AG10803 (cell line): ENCODE measurements at places on chromosomes 1 and 21.

- DNase-seq = no peak
Measured at GRCh38 chr21:46069166-46069565, 28.7 kb upstream of the COL6A2 start.

GRCh38 chr1:96934282-96934681, 212.7 kb downstream of the PTBP2 start:
- DNase-seq = no peak

DNA sequence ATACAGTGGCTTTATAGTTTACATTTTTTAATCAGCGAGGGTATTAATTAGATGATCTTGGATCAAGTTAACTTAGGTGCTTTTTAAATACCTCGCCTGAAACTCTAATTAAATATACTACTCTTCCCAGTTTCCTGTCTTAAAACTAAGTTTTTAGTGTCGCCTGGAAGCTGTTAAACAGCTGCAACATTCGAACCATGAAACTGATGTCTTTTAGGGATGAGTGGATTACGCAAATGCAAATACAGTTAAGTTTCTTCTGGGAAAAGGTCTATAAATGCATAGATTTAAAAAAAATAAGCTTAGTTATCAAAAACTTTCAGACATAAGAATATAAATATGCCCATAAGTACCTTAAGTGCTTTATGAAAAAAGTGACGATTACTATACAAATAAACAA, 228.3 kb downstream of the PTPRC start:
- DNase-seq = no peak

- DNase-seq = peak; percentile 43
Measured at GRCh38 chr21:31132574-31133242, 94.4 kb upstream of the KRTAP19-8 start.

GRCh38 chr21:37367703-37368540, 1.3 kb downstream of the DYRK1A start:
- DNase-seq = peak; percentile 50

- DNase-seq = peak; percentile 18
Measured at GRCh38 chr1:157404063-157404501, 148.2 kb downstream of the FCRL5 start.

GRCh38 chr1:246338098-246338497, 169.0 kb downstream of the SMYD3 start:
- no peak for DNase-seq

GRCh38 chr1:118249641-118250040, 64.6 kb upstream of the SPAG17 start:
- no peak for DNase-seq

- peak; percentile 30 for DNase-seq
Measured at GRCh38 chr21:39612233-39613040, at the start of gene B3GALT5. B3GALT5 (plus strand) TSS chr21:39612940; CDS start chr21:39660560, 47,620 bp downstream.

DNA sequence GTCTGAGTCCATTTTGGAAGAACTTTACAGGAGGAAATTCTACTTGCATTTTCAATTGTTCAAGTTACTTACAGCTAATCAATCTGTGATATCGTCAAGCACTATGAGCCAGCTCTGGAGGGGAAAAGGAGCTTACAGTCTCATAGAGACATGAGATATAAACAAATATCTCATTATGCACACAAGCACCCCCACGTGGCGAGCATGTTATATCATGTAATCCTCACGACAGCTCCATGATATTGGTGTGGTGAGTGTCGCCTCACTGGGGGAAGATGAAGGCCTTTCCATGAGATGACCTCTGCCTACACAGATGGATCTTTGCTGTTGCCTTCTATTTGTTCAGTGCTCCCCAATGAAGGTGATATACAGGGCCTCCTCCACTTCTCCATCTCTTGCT, 34.6 kb downstream of the TNR start:
- DNase-seq = no peak

DNA sequence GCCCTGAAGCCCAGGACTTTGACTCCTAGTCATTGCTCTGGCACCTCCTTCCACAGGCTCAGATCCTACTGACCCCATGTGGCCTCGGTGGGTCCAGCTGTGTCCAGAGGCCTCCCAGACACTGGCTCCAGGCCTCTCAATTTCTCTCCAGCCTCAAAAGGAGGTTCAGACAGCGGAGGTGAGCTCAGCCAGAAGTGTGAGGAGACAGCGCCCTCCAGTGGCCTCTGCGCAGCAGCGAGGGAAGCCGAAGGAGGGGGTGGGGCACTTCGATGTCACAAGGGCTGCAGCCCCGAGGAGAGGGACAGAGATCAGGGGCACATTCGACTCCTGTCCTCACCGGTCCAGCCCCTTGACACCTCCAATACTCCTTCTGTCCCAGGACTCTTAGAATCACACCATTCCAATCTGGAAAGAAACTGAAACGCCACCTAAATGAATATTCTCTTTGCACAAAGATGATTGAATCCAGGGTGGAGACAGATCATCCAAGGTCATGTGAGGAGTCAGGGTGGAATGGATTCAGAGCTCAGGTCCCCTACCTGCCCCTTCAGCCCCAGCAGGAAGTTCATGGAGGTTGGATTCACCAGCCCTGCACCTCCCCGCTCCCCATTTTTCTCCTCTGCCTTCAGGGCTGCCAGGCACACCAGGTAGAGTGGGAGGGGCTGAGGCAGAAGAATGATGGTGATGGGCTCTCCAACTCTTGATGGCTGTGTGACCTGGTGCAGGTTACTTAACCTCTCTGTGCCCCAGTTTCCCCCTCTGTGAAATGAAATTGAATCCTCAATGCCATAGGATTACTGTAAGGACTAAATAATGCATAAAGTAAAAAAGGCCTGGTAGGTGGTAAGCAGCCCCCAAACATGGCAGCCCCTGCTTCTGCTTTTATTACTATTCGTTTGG, 34.8 kb upstream of the ZBTB40 start:
- DNase-seq = peak; percentile 68

DNA sequence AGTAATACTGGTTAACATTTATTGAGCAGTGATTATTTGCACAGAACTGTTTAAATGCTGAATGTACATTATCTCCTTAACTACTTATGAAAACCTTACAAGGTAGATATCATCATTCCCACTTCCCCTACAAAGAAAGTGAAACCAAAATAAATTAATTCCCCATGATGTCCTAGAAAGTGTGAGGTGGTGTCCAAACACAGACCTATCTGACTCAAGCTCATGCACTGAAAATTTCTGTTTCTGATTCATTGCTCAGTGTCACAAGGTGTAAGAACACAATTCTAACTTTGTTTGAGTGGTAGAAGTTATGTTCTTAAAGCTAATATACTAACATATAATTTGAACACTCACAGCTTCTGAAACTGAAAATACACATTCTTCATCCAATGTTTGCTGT, 178.7 kb downstream of the MRPL39 start:
- no peak for DNase-seq

GRCh38 chr1:92587445-92587844, 100.7 kb upstream of the GFI1 start:
- no peak for DNase-seq

DNA sequence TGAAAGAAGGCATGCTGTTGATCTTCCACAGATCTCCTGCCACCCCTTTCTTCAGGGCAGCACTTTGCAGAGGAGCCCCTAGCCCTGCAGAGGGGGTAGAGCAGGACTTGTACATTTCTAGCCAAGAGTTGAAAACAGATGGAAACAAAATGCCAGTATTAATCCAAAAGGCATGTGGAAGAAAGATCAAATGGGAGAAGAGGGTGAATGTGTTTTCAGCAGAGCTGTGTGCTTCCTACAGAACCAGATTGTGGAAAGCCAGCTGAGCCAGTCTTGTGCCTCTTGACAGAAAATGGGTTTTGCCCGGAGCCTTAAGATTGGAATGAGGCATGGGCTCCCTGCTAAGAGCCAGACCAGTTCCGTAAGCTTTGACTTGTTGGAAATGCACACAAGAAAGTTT, 105.2 kb upstream of the TSPAN2 start:
- DNase-seq = peak; percentile 33

GRCh38 chr1:244010191-244010590, 40.9 kb upstream of the ZBTB18 start:
- no peak for DNase-seq

- DNase-seq = no peak
Measured at GRCh38 chr1:7777591-7777990, 6.5 kb downstream of the VAMP3 start.

DNA sequence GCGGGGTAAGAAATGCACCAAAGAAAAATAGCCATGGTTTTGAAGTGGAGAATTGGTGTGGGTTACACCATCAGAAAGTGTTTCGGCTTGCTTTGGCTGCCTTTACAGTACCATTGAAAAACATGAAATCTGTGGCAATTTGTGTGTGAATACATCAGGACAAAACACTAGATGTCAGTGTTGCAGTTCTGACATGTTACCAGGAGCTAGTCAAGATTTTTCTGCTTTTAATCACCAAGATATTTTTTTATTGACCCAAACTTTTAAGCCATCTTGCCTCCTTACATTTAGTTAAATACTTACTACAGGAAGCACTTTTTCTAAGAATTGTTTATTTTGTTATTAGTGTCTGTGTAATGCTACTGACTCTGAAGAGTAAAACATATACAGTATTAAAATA, 14.3 kb downstream of the RRP15 start:
- DNase-seq = peak; percentile 69

DNA sequence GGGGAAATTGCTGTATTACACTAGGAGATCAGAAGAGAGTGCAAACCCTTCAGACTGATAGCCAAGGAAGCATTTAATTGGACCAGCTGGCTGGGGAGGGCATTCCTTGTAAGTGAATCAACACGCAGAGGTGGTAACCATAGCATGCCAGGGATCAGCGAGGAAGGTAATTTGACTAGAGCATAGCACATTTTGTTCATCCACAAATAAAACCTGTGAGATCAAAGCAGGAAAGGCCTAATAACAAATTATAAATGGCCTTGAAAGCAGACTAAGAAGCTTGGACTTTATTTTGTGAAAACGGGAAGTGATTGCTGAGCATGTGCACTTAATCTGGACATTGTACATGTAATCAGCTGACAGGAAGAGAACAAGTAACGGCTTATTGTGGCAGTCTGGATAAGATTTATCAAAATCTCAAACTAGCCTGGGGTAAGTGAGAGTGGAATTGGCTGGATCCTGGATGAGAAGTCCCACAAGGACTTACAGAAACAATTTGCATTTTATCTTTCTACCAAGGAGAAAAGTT, 11.7 kb upstream of the CD55 start:
- DNase-seq = peak; percentile 73

DNA sequence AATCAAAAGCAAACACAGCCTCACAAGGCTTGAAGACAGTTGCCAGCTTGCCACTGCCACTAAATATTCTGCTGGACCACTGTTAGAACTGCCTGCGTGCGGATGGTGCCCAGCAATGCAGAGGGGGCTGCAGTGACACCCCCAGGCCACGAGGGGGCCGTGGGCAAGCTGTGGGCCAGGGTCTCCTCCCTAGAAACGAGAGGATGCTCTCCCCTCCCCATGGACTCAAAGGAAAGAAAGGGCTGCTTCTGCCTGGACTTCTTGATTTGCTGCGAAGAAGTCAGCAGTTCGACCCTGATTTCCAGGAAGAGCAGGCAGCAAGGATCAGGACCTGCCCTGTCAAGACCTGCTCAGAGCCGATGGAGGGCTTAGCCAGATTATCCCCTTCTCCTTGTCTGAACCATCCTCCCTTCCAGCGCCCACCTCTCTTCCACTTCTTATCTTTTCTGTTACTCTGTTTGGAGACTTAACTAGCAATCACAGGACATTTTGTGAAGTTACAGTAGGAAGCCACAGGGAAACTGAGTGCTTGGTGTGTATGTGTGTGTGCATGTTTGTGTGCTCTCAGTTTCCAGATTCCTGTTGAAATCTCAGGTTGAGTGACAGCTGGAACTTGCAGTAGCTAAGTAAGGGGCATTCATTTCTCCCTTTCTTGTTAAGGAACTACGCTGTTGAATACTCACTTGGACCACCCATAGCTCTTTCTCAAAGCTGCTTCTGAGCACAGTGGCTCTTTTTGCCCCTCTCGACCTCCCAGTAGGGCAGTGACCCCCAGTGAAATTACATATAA, 2.7 kb downstream of the MAN1C1 start:
- no peak for DNase-seq

GRCh38 chr1:18913065-18913835, 10.9 kb upstream of the ALDH4A1 start:
- peak; percentile 78 for DNase-seq

GRCh38 chr1:218658899-218659298, 313.8 kb downstream of the TGFB2 start:
- peak; percentile 46 for DNase-seq

DNA sequence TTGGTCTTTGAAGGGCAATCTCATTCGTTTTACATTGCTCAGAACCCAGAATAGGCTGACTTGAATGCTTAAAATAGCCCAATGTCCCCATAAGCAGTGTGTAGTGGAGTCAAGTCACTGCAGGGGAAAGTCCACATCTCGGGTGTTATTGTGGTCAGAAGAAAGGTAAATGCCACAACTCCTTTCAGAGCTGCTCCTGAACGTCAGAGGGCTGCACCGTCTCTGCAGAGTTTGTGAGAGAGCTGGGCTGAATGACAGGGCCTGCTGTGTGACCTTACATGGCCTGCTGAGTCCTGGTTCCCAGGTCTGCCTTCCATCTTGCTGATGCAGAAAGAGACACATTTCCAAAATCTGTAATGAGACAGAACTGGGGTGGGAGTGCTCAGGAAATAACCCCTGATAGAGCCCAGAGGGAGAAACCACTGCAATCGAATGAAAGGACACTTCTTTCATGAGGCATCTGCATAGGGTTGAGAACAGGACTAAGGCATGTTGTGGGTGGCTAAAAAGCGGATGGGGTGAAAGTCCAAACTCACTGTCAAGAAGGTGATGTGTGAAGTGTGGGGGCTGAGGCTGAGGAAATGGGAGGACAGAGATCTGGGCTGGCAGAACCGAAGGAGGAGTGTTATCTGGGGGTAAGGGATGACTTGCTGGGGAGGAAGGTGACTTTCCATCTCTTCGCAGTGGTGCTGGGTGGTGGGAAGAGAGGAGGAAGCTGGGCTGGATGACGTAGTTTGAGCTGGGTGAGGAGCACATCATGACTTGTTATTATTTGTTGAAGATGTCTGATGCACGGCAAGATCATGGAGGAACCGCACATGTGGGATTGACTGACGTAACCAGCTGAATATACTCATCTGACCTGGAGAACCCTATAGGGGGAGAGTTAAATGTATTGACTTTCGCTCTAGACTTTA, 33.7 kb downstream of the XCL2 start:
- no peak for DNase-seq

- DNase-seq = no peak
Measured at GRCh38 chr1:161185732-161186311, 8.5 kb upstream of the B4GALT3 start.

GRCh38 chr1:1059494-1060280, 14.4 kb downstream of the RNF223 start:
- DNase-seq = peak; percentile 66

GRCh38 chr1:201761178-201761577, 67.8 kb upstream of the IPO9 start:
- DNase-seq = peak; percentile 58
